ENCODE measurements at places on chromosomes 4 and X.
A peak's percentile ranks its signal among the peaks of the same experiment; 100 is the strongest.

DNA sequence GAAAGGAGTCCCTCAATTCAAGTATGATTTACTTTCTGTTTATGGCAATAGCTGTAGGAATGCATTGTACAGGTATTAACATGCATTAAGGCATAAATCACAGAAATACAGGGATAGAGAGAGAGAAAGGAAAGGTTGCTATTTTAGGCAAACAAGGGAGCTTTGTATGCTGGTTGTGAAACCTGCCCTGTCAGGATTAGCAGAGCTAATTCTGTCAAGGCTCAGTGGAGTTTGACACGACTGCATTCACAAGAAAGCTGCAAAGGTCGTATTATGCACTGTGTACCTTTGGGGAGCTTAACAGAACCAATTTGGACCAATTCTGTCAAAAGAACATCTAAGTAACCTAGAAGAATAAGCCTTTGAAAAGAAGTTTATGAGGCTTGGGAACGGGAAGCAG lies 239.3 kb downstream of the GRIA2 start:
- no peak for DNase-seq

GRCh38 chr4:161256716-161257115 lies 907.1 kb downstream of the FSTL5 start:
- DNase-seq, result no peak

- peak; percentile 50 for DNase-seq
Measured at GRCh38 chrX:73855546-73855945, 292.5 kb downstream of the CHIC1 start.

- peak; percentile 26 for DNase-seq
Measured at GRCh38 chr4:6019316-6020263, 1.4 kb upstream of the C4orf50 start.

GRCh38 chrX:254630-255215 lies 26.5 kb upstream of the PLCXD1 start:
- DNase-seq, result no peak

- DNase-seq, result no peak
Measured at GRCh38 chr4:55736605-55737183, 82.9 kb upstream of the EXOC1L start.

All from CD4-positive, alpha-beta T cell (primary cell).